ENCODE measurements at places on chromosomes 6 and 20.

DNA sequence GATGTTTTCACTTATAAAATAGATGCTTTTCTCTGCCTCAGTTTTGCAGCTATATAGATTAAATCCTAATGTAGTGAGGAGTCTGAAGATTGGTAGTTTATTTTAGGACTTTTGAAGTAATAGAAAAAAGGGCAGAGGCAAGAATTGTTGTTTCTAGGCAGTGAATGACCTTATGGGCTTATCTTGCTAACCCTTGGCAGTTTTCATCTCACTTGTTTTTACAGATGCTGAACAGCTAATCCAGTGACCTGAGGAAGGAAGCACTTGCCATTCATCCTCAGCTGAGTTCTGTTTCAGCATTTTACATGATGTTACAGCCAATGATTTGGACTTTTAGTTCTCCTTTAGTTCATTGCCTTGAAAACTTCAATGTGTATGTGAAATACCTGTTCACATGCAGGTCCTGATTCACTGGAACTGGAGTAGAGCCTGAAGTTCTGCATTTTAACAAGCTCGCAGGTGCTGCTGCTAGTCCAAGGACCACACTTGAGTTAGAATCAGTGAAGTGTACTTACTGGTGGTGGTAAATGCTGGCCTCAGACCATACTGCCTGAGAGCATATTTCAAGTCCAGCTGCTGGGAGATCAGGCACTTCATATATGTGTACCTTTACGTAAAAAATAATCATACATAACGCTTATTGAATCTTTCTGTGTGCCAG lies 86.9 kb downstream of the TULP4 start:
- H3K27ac ChIP-seq: no peak overlapping the region
- no peak overlapping the region for H3K4me3 ChIP-seq
- DNase-seq: no peak
- H3K27me3 ChIP-seq: no peaks in the 10 kb centered on the region
- peaks cover 8% of the 10 kb centered on the region for H3K4me1 ChIP-seq

- no peak overlapping the region for H3K4me3 ChIP-seq
- no peak for DNase-seq
- H3K27ac ChIP-seq: no peak overlapping the region
- no peaks in the 10 kb centered on the region for H3K36me3 ChIP-seq
- H3K4me1 ChIP-seq: peaks cover 9% of the 10 kb centered on the region
These were observed 14.2 kb upstream of the CALHM5 start for GRCh38 chr6:116497113-116497676.

GRCh38 chr6:250676-251075 lies 41.6 kb upstream of the DUSP22 start:
- no peak for DNase-seq
- peaks cover 4% of the 10 kb centered on the region for H3K27me3 ChIP-seq
- H3K36me3 ChIP-seq: no peaks in the 10 kb centered on the region
- H3K4me3 ChIP-seq: no peak overlapping the region
- no peak overlapping the region for H3K27ac ChIP-seq

GRCh38 chr6:17988422-17988944 lies 1.0 kb upstream of the KIF13A start:
- peaks cover 32% of the 10 kb centered on the region for H3K4me1 ChIP-seq
- H3K27me3 ChIP-seq: peaks cover 2% of the 10 kb centered on the region
- no peaks in the 10 kb centered on the region for H3K36me3 ChIP-seq
- DNase-seq: no peak
- peak overlapping the region; percentile 99 for H3K4me3 ChIP-seq
- peak overlapping the region; percentile 99 for H3K27ac ChIP-seq

DNA sequence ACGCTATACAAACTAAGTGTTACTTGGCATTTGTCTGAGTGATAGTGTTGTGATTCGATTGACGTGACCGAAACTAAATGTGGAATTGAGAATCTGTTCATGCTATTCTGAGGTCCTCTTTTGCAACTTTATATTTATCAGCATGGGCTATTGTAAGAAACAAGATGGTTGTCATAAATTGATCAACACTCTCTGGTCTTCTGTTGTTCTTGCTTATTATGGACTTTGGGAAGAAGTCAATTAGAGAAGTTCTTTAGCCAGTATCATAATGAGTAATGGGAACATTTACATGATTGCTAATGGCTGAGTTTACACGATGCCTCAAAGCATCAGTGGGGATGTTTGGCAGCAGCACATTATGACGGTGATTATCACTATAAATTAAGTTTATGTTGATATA lies 195.0 kb downstream of the CD83 start:
- no peak overlapping the region for H3K4me3 ChIP-seq
- no peak for DNase-seq
- H3K36me3 ChIP-seq: no peaks in the 10 kb centered on the region
- H3K4me1 ChIP-seq: peaks cover 13% of the 10 kb centered on the region

- no peak overlapping the region for H3K4me3 ChIP-seq
- H3K36me3 ChIP-seq: no peaks in the 10 kb centered on the region
- H3K27me3 ChIP-seq: peaks cover 5% of the 10 kb centered on the region
These were observed 6.8 kb upstream of the SULF2 start for GRCh38 chr20:47792021-47792618.

DNA sequence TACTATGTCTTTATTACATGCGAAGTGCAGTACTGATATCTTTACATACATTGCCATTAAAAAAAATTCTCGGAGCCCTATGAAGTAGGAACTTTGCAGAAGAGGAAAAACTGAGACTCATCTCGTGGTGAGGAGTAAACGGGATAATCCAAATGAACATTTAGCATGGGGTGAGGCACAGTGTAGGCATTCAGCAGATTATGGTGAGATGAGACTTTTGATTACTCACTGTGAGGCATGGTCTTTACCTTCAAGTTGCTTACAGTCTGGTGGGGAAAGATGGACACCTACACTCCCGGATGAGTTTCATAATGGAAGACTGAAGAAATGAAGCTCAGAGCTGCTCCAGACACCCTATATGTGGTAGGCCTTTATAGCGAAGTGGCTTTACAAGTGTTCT lies 1.4 kb downstream of the RPRD1B start:
- peaks cover 26% of the 10 kb centered on the region for H3K36me3 ChIP-seq
- peak overlapping the region; percentile 98 for H3K4me3 ChIP-seq
- H3K4me1 ChIP-seq: peaks cover 57% of the 10 kb centered on the region
- H3K27ac ChIP-seq: peak overlapping the region; percentile 99
- H3K27me3 ChIP-seq: no peaks in the 10 kb centered on the region

DNA sequence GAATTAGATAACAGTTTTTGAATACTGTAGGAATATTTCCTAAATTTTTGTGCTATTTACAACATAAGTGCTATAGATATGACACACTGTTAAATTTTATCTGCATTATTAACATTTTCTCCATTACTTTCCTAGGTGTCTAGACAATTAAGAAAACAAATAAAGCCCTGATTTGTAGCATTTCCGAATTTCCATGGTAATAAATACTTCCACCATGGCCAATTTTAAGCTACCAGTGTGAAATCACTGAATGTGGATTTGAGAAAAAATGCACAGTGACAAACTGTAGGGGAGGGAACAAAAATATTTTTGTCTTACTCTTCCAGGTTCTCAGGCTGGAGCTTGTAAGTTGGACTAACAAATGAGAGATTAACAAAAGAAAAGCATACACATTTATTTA lies 27.9 kb downstream of the LIN28B start:
- peaks cover 20% of the 10 kb centered on the region for H3K36me3 ChIP-seq
- H3K27me3 ChIP-seq: no peaks in the 10 kb centered on the region
- DNase-seq: no peak
- H3K27ac ChIP-seq: no peak overlapping the region
- peaks cover 10% of the 10 kb centered on the region for H3K4me1 ChIP-seq
- no peak overlapping the region for H3K4me3 ChIP-seq

DNA sequence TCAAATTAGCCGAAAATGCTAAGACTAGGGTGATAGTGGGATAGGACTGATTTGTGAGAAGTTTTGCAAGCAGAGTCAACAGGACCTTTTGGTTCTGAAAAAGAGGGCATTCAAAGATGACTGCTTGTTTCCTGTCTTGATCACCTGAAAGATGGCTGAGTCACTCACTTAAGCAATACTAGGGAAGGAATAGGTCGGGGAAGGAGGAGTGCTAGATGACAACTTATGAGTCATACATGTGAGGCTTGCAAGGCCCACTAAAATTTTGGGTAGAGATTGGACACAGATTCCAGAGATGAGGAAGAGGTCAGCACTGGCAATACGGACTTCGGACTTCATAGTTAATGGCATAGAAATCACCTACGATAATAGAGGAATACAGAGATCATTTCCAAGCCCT lies 89.2 kb downstream of the FAM83B start:
- peaks cover 2% of the 10 kb centered on the region for H3K36me3 ChIP-seq
- DNase-seq: no peak
- H3K27ac ChIP-seq: no peak overlapping the region
- no peaks in the 10 kb centered on the region for H3K4me1 ChIP-seq
- no peaks in the 10 kb centered on the region for H3K27me3 ChIP-seq
- no peak overlapping the region for H3K4me3 ChIP-seq
